T-helper 2 cell treated with Interferon-gamma antibody and Interleukin-4, amounts not matched to agents 100 ng/mL and 5 ng/mL, for 36 hours (primary cell): ENCODE measurements at places on chromosomes 6 and 20. TPM values are rescaled to one million over a fixed set of nuclear protein-coding genes. Genes with fewer than 3 reads are reported as not detected.

The MYCT1 gene
- total RNA-seq: not detected in 2 replicates

The IRF4 gene
- 177 and 182 TPM in 2 replicates for total RNA-seq

The SDC4 gene
- 21.9 and 24.6 TPM in 2 replicates for total RNA-seq

The MOXD1 gene
- total RNA-seq: not detected in 2 replicates

The AIF1 gene
- total RNA-seq: 67.9 and 70.2 TPM in 2 replicates

The OR2H1 gene
- total RNA-seq: not detected in 2 replicates

The SLCO4A1 gene
- total RNA-seq: 57.2 and 58.0 TPM in 2 replicates

The CCDC170 gene
- total RNA-seq: not detected in 2 replicates

The KIFC1 gene
- 123 and 127 TPM in 2 replicates for total RNA-seq

The MYH7B gene
- total RNA-seq: 0.20 TPM in 2 replicates

The FLRT3 gene
- not detected in 2 replicates for total RNA-seq

The CSTF1 gene
- total RNA-seq: 48.6 and 49.4 TPM in 2 replicates

The METTL24 gene
- total RNA-seq: not detected in 2 replicates

The C6orf52 gene
- 0.43 and 0.93 TPM in 2 replicates for total RNA-seq

The BMP2 gene
- not detected in 2 replicates for total RNA-seq

The PDE10A gene
- total RNA-seq: not detected in 2 replicates

The APOBEC2 gene
- total RNA-seq: not detected in 2 replicates

The RNGTT gene
- 23.0 and 23.8 TPM in 2 replicates for total RNA-seq

The C20orf141 gene
- total RNA-seq: not detected in 2 replicates

The HLA-DRB5 gene
- total RNA-seq: 43.3 and 43.7 TPM in 2 replicates

The BPI gene
- not detected in 2 replicates for total RNA-seq

The C20orf96 gene
- 6.8 and 6.9 TPM in 2 replicates for total RNA-seq

The TULP1 gene
- not detected in 2 replicates for total RNA-seq

The SLC12A5 gene
- 0.70 TPM in 1 of 2 replicates, not detected in the other for total RNA-seq

The SLC35D3 gene
- not detected in 2 replicates for total RNA-seq

The RAB22A gene
- total RNA-seq: 15.8 and 16.6 TPM in 2 replicates

The WDR46 gene
- total RNA-seq: 70.2 and 77.2 TPM in 2 replicates

The CRYBG1 gene
- total RNA-seq: 29.1 and 29.8 TPM in 2 replicates

The PAX1 gene
- not detected in 2 replicates for total RNA-seq

The PACRG gene
- total RNA-seq: not detected in 2 replicates

The LINC00237 gene
- not detected in 2 replicates for total RNA-seq

The HSPA12B gene
- not detected in 2 replicates for total RNA-seq

The HRH3 gene
- total RNA-seq: not detected in 2 replicates

The RPS10 gene
- 1,508 and 1,512 TPM in 2 replicates for total RNA-seq

The BACH2 gene
- 33.2 and 35.2 TPM in 2 replicates for total RNA-seq

The KIF13A gene
- total RNA-seq: not detected in 2 replicates

The RFX6 gene
- total RNA-seq: not detected in 2 replicates

The FERMT1 gene
- total RNA-seq: 0.45 and 0.75 TPM in 2 replicates

The PHF3 gene
- 44.3 and 45.2 TPM in 2 replicates for total RNA-seq

The ASIP gene
- total RNA-seq: not detected in 2 replicates

The SAMD3 gene
- 72.3 and 75.7 TPM in 2 replicates for total RNA-seq

The SYNDIG1 gene
- total RNA-seq: not detected in 2 replicates

The OR12D3 gene
- total RNA-seq: not detected in 2 replicates

The B3GAT2 gene
- not detected in 2 replicates for total RNA-seq
